SK-N-SH treated with all-trans-retinoic acid at 6 μM for 48 hours (cell line): ENCODE measurements at places on chromosomes 7 and 10.
A peak's percentile ranks its signal among the peaks of the same experiment; 100 is the strongest.

GRCh38 chr7:48111596-48111995, 22.5 kb downstream of the UPP1 start:
- no peak for ATAC-seq

GRCh38 chr7:42869131-42870020, 42.5 kb downstream of the C7orf25 start:
- ATAC-seq: no peak

GRCh38 chr7:142607351-142607750, 141.9 kb upstream of the PRSS1 start:
- no peak for ATAC-seq

DNA sequence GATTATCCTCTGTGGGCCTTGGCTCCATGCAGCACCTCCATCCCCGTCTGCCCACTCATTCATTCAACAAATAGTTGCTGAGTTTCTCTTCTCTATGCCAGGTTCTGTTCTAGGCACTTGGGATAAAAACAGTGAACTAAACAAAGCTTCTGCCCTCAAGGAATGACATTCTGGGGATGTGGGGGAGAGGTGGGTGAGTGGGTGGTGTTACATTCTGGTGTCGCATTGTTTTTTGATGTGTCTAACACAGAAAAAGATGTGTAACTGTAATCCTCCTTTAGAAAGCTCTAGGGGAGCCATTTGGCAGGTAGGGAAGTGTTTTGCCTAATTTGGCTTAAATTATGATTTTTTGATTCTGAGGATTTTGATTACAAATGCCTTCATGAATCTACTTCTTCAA, 21.4 kb downstream of the AUTS2 start:
- peak; percentile 13; the same call in 1 of the 3 replicates for ATAC-seq

DNA sequence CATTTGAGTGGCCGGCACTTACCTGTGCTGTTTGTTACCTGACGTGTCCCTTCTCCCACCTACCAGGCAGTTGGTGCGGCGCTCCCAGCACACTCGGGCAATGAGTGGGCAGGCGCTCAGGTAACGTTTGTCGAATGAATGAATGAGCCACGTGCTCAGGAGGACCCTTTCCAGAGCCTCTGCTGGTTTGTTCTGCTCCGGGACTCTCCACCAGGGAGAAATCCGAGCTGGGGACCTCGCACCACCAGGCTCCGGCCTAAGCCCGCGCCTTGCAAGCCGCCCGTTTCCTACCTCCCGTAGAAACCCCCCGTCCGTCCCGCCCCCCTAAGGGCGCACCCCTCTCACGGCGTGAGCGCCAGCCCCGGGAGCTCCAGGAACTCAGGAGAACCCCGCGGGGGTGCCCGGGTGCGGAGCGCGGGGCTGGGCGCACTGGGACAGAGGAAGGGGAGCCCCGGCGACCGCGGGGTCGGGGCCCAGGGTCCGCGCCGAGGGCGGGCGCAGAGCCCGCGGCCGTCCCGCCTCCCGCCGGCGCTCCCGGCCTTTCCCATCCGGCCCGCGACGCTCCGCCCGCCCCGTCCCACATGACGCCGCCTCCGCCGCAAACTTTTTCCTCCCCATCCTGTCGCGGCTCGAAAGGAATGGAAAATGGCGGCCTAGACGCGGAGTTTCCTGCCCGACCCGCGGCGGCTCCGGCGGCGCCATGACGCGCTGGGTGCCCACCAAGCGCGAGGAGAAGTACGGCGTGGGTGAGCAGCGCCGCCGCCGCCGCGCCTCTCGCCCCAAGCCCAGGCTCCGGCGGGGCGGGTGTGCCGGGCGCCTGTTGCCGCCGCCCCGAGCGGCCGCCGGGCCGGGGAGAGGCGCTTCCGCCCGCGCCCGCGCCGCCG, at the start of gene DOCK1:
DOCK1 (plus strand) TSS at position 611 of the 884 bp plus-strand sequence; CDS start at position 701, 90 bp downstream.
- peak; percentile 92 for ATAC-seq

DNA sequence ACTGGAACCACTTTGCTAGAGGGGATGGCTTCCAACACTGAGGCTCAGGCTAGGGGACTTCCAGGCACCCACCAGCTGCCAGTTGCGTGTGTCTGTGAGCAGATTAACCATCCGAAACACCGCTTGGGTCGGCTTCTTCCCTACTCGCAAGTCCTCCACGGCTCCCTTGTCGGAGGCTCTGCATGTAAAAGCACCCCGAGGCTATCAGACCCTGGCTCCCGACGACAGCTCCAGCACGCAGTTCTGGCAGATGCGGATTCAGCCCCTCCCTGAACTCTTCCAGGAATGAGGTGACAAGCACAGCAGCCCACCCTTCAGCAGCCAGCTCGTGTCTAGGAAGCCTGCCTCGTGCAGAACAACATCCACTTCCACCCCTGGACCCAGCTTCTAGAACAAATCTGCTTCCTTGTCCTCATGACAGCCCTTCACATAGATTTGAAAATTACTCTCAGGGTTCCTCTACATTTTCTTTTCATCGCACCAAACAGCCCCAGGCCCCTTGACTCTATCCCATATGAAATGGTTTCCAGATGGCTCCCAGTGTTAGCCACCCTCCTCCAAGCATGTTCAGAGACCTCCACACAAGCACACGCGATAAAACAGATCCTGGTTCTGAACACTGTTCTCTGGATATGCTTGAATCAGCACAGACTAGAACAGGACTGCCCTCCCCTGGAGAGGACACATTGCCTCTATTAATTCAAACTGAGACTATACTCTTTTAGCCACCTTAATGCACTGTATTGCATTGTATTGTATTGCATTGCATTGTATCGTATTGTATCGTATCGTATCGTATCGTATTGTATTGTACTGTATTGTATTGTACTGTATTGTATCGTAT, 44.6 kb downstream of the SLIT1 start:
- peak; percentile 25; the same call in 2 of the 3 replicates for ATAC-seq

GRCh38 chr10:98666276-98666675, 219.5 kb upstream of the HPS1 start:
- ATAC-seq: no peak

DNA sequence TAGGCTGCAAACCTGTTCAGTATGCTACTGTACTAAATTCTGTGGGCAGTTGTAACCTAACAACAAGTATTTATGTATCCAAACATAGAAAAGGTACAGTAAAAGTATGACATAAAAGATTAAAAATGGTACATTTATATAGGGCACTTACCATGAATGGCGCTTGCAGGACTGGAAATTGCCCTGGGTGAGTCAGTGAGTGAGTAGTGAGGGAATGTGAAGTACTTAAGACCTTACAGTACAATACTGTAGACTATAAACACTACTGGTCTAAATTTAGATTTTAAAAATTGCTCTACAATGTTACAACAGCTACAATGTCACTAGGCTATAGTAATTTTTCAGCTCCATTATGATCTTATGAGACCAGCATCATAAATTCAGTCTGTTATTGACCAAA, 146.0 kb upstream of the GNAI1 start:
- ATAC-seq: peak; percentile 82

DNA sequence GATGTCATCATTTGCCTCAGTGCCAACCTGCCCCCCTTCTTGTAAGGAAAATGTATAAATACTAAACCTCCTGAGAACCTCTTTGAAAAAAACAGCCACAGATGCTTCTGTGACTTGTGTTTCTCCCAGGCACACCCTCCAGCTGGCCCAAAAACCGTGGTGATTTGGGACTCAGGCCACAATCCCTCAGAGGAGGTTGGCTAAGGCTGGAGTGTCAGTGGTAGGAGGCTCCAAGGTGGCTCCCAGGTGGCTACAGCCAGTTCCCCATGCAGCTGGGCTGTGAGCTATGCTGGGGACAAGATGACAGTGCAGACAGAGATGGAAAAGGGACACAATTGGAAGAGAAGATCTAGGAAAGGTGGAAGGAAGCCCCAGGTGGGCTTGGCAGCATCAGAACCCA, 104.7 kb downstream of the CPXM2 start:
- ATAC-seq: no peak

DNA sequence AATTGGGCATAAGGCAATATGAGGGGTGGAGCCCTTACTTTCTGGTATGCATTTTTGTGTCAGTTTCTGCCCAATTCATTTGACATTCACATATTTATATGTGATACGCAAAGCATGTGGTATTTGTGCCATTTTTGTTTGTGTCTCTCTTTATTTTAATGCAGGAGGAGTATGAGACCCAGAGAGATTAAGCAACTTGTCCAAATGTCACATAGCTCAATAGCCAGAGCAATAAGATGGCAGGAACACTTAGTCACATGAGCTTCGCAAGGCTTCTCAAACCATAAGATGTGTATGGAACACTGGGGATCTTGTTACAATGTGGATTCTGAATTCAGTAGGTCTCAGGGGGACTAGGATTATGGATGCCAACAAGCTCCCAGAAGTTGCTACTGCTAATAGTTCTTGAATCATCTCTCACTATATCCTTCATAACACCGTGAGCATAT, 19.2 kb downstream of the MRLN start:
- no peak for ATAC-seq

DNA sequence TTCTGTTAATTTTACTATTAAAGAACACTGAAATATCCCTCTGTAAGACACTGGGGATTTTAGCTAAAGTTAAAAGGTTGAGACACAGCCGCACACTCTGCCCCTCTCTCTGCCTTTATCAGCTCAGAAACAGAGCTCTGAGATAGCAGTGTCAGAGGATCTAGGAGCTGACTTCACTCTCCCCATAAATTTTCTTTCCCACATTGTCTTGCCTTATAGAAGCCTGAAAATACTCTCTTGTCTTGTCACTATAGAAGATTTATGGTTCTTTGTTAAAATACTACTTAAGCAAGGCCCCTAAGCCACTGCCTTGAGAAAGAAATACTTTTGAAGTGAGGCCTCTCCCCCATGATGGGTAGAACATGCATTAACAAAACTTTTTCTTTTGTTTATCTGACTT, 105.7 kb upstream of the C10orf90 start:
- ATAC-seq: no peak
